ENCODE measurements at places on chromosomes 7 and 10. TPM values are rescaled to one million over a fixed set of nuclear protein-coding genes. Genes with fewer than 3 reads are reported as not detected.

Gene TSPAN33
- 1.6 TPM for total RNA-seq

Gene SPDYE2
- total RNA-seq: not detected

Gene PIK3CG
- 0.56 TPM for total RNA-seq

Gene SFTPA1
- 0.32 TPM for total RNA-seq

Gene TMUB1
- total RNA-seq: 23.2 TPM

Measured in esophagus mucosa (tissue), 1 donor.